A549 treated with RU486 at 1 μM for 4 hours (cell line): ENCODE measurements at places on chromosomes 12 and 14. TPM values are rescaled to one million over a fixed set of nuclear protein-coding genes. Genes with fewer than 3 reads are reported as not detected.

The ASCL1 gene
- total RNA-seq: not detected in 5 replicates

The TMEM132C gene
- not detected in 5 replicates for total RNA-seq

The INHBE gene
- total RNA-seq: 0.08 to 0.25 TPM (median 0.12 TPM) in 3 of 5 replicates, not detected in the others

The MAP3K9 gene
- 3.2 to 5.2 TPM (median 4.7 TPM) in 5 replicates for total RNA-seq

The SERPINA10 gene
- total RNA-seq: not detected in 5 replicates

The AGAP2 gene
- 0.10 to 0.16 TPM (median 0.13 TPM) in 5 replicates for total RNA-seq

The ISCU gene
- total RNA-seq: 90.4 to 105 TPM (median 95.4 TPM) in 5 replicates

The FAM186B gene
- total RNA-seq: 0.08 to 0.27 TPM (median 0.16 TPM) in 5 replicates

The CPNE6 gene
- total RNA-seq: not detected in 5 replicates
